Stimulated activated CD8-positive, alpha-beta memory T cell treated with anti-CD3 and anti-CD28 coated beads, Interleukin-4, amount 100 ng/mL, for 1 hour (primary cell): ENCODE measurements at places on chromosomes 16 and 17.

- DNase-seq: no peak
Observed at GRCh38 chr16:77761204-77761603, 27.2 kb upstream of the VAT1L start.

GRCh38 chr16:67294938-67295361 lies 15.6 kb downstream of the PLEKHG4 start:
- DNase-seq: no peak

DNA sequence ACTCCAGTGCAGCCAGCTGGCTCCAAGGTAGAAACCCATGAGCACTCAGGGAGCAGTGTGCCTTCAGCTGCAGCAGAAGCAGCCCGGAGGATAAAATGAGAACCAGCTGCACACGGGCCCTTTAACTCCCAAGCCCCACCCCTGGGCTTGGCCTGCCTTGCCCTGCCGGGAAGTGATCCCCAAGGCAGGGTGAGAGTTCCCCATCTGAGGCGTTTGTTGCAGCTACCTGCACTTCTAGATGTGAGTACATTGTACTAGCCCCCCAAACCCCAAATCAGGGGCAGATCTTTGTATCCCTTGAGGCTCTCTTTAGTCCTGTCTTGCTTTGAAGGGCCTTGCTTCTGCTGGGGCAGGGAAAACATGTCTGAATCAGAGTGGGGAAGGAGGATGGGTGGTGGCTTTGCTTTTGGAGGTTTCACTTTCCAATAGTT lies at the start of gene MVP:
MVP (plus strand) TSS at position 192 of the 431 bp plus-strand sequence. CDS start 10,088 bp downstream, outside the sequence.
- DNase-seq: no peak

DNA sequence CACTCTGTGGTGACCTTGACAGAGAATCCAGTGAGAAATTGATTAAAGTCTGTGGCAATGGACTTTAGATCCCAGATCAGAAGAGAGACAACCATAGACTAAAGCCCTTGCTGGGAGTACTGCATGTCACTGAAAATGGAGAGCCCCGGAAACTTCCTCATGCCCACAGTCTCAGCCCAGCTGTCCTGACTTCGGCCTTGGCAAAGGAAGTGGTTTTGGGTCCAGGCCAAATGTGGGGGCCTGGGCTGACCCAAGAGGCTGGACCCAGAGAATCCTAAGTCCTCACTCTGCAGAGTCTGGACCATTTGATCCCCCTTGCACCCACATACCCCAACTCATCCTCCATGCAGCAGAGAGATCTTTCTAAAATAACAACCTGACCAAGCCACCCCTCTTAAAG lies 4.7 kb upstream of the BEAN1 start:
- no peak for DNase-seq

DNA sequence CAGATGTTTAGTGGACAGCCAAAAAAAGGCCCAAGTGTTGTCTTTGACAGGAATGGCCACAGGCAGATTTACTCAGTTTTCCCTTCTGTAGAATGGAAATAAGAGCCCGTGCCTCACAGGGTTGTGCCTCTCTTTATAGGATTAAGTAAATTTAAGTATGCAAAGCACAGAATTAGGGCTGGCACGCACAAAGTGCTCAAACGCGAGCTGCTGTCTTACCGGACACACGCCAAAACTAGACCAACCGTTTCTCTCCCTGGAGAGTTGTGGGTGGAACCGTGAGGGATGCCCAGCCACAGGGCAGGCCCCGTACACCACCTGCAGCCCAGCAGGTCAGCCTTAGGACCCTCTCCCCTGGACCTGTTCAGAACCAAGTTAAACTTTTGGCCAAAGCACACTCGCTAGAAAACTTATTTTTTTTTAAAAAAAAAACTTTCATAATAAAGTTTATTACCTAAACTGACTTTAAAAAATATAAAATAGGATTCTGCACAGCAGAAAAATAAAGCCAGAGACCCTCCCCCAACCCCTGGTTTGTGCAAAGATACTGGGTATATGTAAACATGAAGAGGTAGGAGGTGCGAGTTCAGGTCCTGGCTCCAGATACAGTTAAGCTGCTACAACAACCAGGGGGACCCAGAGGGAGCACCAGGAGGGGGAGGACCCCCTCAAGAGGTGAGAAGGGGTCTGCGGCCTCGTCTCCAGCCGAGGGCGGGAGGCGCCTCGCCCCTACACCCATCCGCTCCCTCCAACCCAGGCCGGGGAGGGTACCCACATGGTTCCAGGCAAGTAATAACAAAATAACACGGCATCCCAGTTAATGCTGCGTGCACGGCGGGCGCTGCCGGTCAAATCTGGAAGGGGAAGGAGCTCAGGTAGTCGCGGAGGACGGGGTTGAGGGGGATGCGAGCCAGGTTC lies 1.8 kb downstream of the SOCS1 start:
- DNase-seq: no peak
